ENCODE measurements at places on chromosomes 16 and 17.

DNA sequence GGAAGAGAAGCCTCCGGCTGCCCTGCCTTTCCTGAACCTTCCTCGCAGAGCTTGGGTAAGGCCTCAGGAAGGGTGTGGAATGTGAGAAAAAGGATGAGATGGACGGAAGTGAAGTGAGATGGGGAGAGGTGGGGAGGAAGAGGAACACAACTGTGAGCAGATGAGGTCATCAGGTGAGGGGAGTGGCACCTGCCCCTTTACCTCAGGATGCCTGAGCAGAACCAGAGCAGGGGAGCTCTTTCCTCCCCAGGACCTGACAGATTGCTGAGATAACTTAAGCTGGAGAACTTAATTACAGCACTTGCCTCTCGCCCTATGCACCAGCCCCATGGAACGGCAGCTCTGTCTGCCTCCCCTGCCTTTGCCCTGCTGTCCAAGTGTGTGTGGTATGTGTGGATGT lies 29.8 kb downstream of the TMEM132E start:
- no peak for DNase-seq

DNA sequence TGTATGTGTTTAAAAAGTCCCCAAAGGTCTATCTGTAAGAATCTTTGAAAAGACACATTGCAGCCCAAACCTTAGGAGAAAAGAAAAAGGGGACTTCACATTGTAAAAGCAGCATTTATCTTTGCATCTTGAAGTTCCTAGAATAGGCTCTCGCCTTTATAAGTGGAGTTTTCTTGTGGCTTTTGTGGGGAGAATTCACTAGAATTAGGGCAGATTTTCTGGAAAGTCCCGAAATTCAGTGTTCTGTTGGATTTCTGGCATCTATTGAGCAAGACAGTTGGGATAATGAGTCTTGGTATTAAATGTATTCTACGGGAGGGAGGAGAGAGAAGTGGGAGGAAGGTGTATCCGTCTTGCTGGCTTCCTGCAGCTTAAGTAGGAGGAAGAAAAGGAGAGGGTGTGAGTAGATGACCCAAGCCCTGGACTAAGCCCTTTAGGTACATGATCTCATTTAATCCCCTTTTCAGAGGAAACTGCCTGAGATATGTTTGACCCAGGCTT lies 62.6 kb downstream of the PRKCA start:
- no peak for DNase-seq

DNA sequence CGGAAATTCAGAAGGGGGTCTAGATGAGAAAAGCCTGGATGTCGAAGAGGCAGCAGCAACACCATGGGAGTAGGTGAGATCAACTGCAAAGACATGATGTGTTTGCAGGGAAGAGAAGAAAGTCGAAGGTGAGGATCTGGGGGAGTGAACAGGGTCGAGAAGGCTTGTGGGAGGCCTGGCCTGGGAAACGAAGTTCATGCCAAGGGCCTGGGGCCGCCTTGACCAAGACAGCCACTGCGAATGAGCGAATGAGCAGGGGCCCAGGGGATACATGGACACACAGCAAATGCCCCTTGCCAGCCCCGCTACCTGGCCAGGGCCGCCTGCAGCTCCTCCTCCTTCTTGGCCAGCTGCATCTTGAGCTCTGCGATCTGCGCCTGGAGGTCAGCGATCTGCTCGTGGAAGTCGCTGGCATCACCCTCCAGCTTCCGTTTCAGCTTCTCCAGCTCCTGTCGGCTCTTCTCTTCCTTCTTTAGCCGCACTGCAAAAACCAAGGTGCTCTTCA lies 87.1 kb downstream of the NDE1 start:
- DNase-seq, result no peak

- DNase-seq, result peak; percentile 21
Observed at GRCh38 chr17:82121660-82122629, 23.9 kb upstream of the FASN start.

- DNase-seq, result no peak
Observed at GRCh38 chr16:88317613-88317965, 65.2 kb upstream of the ZNF469 start.

GRCh38 chr16:56841233-56841632 lies 23.8 kb upstream of the SLC12A3 start:
- no peak for DNase-seq

DNA sequence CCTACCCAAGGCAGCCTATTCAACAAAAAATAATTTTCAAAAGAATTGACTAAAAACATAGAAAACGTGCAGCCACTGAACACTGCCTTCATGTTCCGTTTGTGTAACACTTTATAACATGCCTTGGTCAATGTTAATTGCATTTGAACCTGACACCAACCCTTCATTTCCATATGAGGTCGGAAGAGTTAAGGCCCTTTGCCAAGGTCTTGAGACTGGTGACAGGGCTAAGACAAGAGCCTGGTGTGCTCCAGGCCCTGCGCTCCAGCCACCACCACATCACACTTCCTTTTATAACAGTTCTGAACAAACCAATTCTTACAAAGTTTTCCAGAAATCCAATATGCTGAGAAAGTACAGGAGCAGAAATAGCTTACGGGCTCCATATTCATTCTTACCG lies 4.2 kb downstream of the BBS2 start:
- DNase-seq, result no peak

Measured in foreskin melanocyte (primary cell).